ENCODE measurements at places on chromosomes 11 and 22.

DNA sequence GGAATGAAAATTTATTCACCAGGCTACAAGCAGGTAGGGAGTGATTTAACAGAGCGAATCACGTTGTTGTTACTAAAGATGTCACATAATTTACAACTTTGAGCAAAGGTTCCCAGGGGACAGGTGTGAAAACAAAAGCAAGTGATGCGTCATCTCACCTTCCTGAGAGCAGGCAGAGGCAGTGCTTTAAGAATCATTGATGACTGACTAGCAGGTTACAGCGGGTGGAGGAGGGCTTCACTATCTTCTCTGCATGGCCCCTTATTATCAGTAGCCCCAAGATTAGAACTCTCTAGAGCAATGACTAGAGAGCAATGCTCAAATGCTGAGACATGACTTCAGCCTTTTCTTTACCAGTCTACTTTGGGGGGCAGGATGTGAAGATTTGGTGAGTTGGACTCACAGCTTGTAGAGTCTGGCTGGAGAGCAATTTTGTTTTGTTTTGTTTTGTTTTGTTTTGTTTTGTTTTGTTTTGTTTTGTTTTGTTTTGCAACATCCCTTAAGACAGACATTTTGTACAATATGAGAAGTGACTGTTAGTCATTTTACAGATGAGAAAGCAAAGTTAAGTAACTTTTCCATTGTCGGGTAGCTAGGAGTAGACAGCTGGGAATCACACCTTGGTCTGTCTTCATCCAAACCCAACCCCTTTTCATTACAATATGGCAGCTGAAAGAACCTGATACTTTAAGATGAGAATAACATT is 84.8 kb downstream of the SLC1A2 start:
- DNase-seq: no peak

DNA sequence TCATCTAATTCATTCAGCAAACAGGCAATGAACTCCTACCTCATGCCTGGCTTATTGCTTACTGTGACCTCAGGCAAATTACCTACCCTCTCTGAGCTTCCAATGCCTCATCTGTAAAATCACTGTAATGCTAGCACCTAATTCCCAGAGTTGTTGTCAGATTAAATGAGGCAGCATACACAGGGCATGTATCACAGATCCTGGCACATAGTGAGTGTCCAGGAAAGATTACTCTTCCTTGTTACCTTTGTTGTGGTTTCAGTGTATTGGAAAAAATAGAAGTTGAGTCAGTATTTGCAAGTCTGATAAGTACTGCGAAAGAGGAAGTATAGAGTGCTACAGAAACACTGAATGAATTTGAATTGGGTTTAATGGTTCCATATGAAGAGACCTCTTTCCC is 26.4 kb upstream of the LRRC55 start:
- no peak for DNase-seq

- peak; percentile 68 for DNase-seq
These were observed 250.3 kb downstream of the TBC1D22A start for GRCh38 chr22:47012589-47013370.

- DNase-seq: no peak
These were observed 163.7 kb downstream of the LARGE1 start for GRCh38 chr22:33756508-33756949.

GRCh38 chr22:46894081-46894671 is 131.7 kb downstream of the TBC1D22A start:
- peak; percentile 39 for DNase-seq

- DNase-seq: no peak
These were observed 33.0 kb upstream of the TH start for GRCh38 chr11:2204361-2205213.

GRCh38 chr11:111490496-111490895 is 21.7 kb downstream of the BTG4 start:
- DNase-seq: no peak

GRCh38 chr11:123973816-123974215 is 3.8 kb downstream of the OR10S1 start:
- DNase-seq: peak; percentile 76

- DNase-seq: peak; percentile 37
These were observed at the start of gene ME3 for GRCh38 chr11:86672007-86672621. TSS of gene ME3 (minus strand) at chr11:86672616.

- DNase-seq: no peak
These were observed 75.7 kb downstream of the SIK3 start for GRCh38 chr11:117022526-117022925.

DNA sequence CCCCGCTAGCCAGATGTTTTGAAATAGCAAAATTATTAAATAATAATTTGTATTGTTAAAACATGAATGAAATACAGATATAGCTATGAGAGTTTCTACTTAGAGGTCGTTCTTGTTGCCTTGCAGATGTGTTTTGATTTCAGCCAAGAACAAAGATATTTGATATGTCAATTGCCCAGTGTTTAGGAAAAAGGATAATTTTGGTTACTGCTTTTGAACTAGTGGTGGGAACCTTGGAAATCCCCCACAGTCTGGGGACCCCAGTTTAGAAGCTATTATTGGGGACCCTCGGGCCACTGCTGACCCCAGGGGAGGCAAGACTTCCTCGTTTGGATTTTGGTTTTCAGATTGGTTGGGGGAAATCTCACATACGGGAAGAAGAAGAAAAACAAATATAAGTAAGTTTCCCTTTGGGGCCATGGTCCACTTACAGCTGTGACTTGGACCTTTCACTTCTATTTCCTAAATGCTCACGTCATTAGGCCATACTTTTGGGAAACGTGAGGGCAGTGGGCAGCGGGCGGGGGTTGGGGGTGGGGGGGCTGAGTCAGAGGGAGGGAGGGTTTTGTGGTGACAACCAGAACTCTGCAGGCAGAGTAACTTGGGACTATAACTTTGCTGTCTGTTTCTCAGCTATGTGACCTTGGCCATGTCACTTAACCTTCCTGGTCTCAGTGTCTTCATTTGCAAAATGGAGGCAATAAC is 37.0 kb downstream of the LDLRAD3 start:
- no peak for DNase-seq

- peak; percentile 84 for DNase-seq
These were observed 15.7 kb upstream of the CCDC179 start for GRCh38 chr11:22875869-22876473.

DNA sequence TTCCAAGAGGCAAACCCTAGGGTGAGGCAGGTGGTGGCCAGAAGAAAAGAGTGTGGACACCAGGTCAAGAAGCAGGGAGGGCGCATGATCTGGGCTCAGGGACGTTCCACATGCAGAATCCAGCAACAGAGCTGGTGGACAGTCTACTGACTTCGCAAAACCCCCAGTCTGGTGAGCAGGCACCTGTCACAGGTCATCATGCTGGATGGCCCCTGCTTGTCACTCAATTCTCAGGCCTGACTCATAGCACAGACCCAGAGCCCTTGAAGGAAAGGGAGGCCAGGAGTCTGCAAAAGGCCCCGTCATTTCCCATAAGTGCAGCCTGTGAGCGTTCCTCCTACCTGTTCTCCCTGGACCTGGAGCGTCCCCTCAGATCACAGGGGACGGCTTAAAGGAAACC is 18.2 kb downstream of the APOL4 start:
- DNase-seq: no peak

GRCh38 chr22:42651134-42651533 is 1.9 kb upstream of the CYB5R3 start:
- peak; percentile 31 for DNase-seq

- no peak for DNase-seq
These were observed 841 bp upstream of the TUB start for GRCh38 chr11:8080069-8080670.

GRCh38 chr11:47778878-47779483 is 11.8 kb upstream of the FNBP4 start:
- no peak for DNase-seq

GRCh38 chr11:76861490-76861953 is 804 bp downstream of the ACER3 start:
- DNase-seq: no peak

GRCh38 chr22:44396727-44397722 is 84.3 kb upstream of the SHISAL1 start:
- DNase-seq: no peak

- peak; percentile 62 for DNase-seq
These were observed 90.4 kb upstream of the PDGFD start for GRCh38 chr11:104254347-104254746.

GRCh38 chr11:40285558-40285957 is 1173.9 kb downstream of the LRRC4C start:
- DNase-seq: no peak

GRCh38 chr11:57241353-57241972 is 4.4 kb upstream of the APLNR start:
- no peak for DNase-seq

- DNase-seq: no peak
These were observed 1.4 kb upstream of the SIGIRR start for GRCh38 chr11:416051-416756.

DNA sequence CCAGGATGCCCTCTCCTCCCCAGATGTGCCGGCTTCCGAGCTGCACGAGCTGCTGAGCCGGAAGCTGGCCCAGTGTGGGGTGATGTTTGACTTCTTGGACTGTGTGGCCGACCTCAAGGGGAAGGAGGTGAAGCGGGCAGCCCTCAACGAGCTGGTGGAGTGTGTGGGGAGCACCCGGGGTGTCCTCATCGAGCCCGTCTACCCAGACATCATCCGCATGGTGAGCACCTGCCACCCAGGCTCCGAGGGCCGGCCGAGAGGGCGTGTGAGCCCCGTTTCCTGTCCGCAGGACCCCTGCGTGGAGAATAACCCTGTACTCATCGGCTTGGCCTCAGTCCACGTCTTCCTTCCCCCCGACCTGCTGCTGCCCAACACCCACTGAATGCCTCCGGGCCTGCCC is 2.2 kb downstream of the PPP2R5B start:
- no peak for DNase-seq

DNA sequence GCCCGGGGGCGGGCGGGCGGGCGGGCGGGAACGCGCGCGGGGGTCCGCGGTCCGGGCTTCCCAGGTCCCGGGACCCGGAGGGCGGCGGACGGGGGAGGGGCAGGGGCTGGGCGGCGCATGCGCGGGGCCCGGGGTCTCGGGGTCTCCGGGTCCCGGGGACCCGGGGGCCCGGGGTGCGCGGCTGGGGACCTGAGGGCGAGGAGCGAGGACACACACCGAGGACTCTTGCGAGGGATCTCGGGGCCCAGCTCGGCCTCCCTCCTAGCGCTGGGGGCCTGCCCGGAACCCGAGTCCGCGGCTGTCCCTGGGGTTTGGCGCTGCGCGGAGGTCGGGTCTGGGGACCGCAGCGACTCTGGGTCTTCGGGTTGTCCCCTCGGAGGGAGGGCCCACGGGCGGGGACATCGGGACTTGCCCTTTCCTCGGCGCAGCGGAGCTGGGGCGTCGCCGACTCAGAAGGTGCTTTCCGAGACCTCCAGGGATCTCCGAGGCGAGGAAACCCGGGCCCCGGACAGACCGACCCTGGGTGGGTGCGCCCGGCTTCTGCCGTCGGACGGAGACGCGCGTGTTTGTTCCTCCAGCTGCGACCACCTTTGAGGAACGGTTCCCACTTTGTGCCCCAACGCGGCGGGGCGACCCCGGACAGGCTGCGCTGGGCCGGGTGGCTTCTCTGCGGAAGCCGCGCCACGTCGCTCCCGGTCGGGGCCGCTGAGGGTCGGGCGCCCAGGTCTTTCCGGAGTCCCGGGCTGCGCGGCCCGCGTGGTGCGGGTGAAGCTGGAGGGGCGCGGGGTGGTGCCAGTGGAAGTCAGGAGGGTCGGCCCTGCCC is 540 bp downstream of the PPARA start:
- DNase-seq: peak; percentile 7

DNA sequence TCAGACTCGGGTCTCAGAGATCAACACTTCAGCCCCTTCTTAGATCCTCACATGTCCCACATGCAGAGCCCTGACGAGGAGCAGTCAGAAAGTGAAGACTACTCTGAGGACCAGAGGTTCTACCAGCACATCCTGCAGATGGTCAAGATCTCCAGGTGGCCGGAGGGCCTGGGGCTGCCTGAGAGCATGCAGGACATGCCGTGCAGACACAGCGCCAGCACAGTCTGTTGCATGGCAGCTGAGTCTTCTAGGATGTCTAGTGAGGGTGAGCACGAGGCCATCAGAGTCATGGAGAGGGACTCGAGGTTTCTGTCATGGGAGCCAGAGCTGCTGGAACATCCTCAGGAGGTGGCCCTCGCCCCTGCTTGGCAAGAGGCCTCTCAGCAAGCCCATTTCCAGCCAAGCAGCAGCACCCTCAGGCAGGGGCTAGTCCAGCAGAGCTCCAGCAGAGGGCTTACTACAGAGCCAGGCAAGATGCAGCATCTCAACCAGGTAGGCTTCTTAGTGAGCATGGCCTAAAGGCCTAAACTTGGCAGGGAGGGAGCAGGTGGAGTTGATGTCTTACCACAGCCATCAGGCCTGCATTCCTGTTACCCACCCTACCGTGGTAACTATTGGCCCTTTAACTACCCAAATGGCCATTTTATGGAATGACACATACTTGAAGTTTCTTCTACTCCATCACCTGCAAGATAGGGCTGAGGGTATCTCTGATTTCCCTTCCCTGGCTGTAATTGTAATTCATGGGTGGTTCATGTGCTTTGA is 28.7 kb downstream of the CEP164 start:
- DNase-seq: no peak

DNA sequence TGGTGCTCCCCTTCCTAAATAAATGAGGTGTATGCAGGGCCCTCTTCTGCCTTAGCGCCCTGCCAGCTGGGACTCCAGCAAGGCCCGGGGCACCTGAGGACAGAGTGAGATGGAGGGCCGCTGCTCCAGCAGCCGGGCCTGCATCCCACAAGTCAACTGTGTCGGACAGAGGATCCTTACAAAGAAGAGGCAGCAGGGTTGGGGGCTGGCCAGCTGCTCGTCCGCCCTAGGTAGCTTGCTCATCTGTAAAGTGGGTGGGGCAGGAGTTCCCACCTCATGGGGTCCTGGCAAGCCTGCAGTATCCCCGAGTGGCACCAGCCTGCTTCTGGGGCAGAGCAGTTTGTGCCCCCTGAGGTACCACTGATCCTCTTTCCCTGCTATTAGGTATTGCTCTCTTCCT is 7.6 kb downstream of the TMEM121B start:
- DNase-seq: no peak

GRCh38 chr11:70464509-70465361 is 66.4 kb downstream of the CTTN start:
- no peak for DNase-seq

DNA sequence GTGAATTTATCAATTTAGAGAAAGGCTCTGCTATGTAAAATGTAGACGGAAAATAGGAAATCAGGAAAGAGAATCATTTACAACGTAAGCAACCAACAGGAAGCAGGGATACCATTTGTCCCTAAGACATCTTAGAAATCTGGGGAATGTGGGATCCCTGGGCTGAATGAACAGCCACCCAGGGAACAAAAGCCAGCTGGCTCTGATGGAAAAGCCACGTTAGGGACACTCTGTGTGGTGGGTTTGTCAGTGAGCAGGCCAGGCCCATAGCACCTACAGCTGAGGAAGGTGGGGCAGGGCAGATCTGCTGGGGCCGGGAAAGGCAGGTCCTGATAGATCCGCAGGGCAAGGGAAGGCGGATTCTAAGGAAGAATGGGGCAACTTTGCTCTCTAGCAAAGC is 87.1 kb upstream of the CSNK2A3 start:
- no peak for DNase-seq

Data from fibroblast of skin of right biceps (primary cell).